ENCODE measurements at places on chromosomes 7 and 10. TPM values are rescaled to one million over a fixed set of nuclear protein-coding genes. Genes with fewer than 3 reads are reported as not detected.

Gene SLC13A1
- polyA plus RNA-seq: 0.02 TPM

DNA sequence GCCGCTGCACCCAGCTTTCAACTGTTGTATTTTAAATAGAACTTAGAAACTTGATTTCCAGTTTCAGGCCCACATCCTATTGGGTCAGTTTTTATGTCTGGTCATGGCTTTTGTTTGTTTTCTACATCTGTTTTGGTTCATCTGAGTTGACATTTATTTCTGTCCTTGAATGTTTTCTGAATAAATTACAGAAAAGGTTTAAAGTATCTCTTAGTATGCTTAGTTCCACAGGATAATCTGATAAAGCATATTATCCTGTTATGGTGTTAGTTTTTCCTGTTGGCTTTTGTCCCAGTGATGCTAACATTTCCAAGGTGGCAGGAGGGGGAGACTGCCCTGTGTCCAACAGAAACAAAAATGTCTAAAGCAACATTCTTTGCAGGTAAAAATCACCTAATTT is 733.2 kb downstream of the INHBA start:
- no peak for DNase-seq

Gene PRTFDC1
- 6.1 TPM for polyA plus RNA-seq

DNA sequence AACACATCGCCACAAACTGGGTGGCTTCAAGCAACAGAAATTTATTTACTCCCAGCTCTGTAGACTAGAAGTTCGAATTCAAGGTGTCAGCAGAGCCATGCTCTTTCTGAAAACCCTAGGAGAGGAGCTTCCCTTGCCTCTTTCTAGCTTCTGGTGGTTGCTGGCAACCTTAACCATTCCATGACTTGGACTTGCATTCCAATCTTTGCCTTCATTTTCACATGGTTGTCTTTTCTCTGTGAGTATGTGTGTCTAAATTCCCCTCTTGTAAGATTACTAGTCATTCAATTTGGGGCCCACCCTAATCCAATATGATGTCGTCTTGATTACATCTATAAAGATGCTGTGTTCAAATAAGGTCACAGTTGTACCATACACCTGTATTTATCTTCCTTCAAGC is 65.9 kb upstream of the PRKG1 start:
- DNase-seq: no peak

Gene PRPS1L1
- polyA plus RNA-seq: not detected

GRCh38 chr7:45053941-45054340 is 34.8 kb downstream of the NACAD start:
- DNase-seq: no peak

Gene MARVELD1
- polyA plus RNA-seq: 14.2 TPM

Gene ANKRD26
- polyA plus RNA-seq: 9.3 TPM

GRCh38 chr7:91434836-91435235 is 170.6 kb downstream of the FZD1 start:
- DNase-seq: no peak

DNA sequence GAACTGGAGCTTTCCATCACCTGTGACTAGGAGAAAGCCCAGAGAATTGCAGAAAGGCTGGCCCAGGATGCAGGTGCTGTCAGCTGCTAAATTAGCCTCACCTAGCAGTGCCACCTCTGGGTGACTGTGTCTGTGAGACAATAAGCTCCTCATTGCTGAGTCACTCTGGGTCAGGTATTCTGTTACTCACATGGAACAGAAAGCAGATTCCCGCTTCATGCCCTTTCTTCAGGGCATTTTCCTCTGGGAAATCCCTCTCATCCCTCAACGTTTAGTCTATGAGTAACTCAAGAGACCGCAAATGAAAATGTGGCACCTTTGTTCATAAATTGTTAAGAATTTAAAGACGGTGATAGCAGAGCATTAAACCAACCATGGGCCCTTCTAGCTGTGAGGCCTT is 184.0 kb downstream of the ADAM12 start:
- DNase-seq: no peak

DNA sequence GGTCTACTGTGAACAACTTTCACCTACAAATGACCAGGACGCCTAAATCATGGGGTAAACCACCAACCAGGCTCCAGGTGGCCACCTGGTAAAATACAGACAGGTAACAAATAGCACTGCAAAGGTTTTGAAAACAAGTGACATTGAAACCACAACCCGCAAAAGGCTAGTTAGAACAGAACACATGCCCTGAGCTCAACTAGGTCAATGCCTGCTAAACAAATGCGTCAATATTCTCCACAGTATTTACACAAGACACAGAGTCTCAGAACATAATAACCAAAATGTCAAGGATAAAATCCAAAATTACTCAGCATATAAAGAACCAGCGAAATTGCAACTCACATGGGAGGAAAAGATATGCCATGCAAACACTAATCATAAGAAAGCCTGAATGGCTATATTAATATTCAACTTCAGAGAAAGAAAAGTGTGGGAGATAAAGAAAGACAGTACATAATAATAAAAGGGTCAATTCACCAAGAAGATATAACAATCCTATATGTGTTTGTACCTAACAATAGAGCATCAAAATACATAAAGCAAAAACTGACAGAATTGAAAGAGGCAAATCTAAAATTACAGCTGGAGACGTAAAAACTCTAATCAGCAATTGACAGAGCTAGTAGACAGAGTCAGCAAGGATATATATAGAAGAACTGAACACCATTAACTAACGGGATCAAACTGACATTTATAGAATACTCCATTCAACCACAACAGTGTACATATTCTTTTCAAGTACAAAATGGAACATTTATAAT is 47.6 kb downstream of the SMURF1 start:
- no peak for DNase-seq

DNA sequence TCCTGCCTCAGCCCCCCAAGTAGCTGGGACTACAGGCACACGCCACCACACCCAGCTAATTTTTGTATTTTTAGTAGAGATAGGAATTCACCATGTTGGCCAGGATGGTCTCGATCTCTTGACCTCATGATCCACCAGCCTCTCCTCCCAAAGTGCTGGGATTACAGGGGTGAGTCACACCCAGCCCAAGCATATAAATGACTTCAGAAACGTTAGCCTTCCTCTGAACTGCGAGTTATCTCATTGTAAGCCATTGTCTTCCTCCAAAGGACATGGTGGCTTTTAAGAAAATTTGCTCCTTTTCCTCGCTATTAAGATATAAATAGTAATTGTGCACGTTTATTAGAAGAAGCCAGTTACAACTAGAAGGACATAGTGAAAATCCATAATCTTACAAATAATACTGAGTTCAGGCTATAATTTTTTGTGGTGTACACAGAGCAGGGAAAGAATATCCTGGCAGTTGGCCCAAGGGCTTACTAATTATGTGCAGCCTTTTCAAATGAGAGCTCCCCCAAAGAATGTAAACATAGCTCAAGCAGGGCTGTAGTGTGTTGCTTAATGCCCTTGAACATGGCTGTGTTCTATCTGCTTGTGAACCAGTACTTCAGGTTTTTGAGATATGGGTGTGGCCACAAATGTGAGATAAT is 495.8 kb downstream of the PARD3 start:
- no peak for DNase-seq

Gene HDAC9
- 4.8 TPM for polyA plus RNA-seq

Gene MICU1
- polyA plus RNA-seq: 25.9 TPM

Gene AGAP9
- 19.1 TPM for polyA plus RNA-seq

DNA sequence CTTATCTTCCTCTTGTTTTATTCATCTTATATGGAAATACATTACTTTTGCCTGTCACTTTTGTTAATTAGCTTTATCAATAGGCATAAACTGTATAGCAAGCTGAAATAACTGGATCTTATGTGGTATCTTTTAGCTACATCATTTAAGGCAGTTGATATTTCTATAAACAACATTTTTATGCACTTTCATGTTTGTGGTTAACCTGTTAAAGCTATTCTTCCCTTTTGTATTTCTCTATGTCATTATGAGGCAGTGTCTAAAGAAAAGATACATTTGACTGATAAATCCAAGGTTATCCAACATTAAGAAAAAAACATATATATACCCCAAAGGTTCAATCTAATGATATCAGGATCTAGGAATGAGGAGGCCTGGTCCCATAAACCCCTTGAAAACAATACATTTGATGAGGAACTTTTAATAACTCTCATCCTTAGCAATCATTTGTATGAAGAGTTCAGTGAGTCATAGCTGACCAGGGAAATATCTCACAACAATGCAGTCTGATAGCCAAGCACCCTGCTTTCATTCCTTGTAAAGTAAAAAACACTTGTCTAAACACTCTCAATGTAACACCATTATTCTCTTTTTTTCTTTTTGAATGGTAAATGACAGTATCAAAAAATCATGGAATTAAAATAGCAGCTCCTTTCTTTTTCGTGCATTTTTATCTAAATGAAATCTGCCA is 300.9 kb downstream of the NEBL start:
- no peak for DNase-seq

Gene PKD1L1
- polyA plus RNA-seq: 0.78 TPM

- no peak for DNase-seq
Observed at GRCh38 chr10:46218921-46219320, 67.9 kb upstream of the ANTXRL start.

- no peak for DNase-seq
Observed at GRCh38 chr7:139588632-139589031, 65.1 kb downstream of the CLEC2L start.

- no peak for DNase-seq
Observed at GRCh38 chr7:99433158-99433557, 5.4 kb downstream of the PTCD1 start.

GRCh38 chr10:61899069-61899531 is 2.4 kb upstream of the ARID5B start:
- DNase-seq: no peak

- DNase-seq: no peak
Observed at GRCh38 chr10:90614631-90615030, 243.2 kb downstream of the HTR7 start.

GRCh38 chr10:52890281-52890680 is 117.7 kb upstream of the MBL2 start:
- no peak for DNase-seq

- DNase-seq: no peak
Observed at GRCh38 chr10:103769176-103769575, 86.2 kb downstream of the SH3PXD2A start.

DNA sequence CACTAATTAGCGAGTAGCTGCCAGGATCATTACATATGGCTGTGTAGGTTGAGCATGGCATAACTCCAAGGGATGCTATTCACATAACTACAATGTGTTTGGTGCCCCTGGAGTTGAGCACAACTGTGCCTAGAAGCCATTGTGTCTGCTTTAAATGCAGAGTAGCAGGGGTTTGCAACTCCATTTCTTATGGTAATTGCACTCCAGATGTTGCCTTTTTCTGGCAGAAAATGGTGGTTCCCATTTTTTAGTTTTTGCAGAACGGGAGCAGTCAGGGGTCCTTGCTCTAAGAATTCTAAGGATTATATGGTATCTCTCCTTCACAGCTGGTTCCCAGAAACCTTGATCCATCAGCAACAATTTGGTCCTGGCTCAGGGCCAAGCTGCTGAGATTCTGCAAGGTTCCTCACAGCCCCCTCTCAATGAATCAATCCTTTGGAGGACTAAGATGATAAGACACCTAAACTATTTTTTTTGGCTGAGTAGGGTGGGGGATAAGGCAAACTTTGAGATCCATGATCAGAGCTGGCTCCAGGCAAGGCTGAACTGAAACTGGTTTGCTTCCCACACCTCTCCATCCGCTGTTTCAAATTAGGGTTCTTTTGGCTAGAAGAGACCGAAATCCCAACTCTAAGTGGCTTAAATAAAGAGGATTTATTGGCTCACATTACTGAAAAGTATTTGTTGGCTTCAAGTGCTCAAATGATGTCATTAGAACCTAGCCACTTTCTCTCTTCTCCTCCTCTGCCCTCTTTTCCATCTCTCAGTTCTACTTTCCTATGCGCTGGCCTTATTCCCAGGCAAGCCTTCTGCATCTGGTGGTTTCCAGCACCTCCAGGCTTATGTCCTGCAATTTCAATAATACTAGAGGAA is 97.5 kb upstream of the CCDC6 start:
- DNase-seq: no peak

DNA sequence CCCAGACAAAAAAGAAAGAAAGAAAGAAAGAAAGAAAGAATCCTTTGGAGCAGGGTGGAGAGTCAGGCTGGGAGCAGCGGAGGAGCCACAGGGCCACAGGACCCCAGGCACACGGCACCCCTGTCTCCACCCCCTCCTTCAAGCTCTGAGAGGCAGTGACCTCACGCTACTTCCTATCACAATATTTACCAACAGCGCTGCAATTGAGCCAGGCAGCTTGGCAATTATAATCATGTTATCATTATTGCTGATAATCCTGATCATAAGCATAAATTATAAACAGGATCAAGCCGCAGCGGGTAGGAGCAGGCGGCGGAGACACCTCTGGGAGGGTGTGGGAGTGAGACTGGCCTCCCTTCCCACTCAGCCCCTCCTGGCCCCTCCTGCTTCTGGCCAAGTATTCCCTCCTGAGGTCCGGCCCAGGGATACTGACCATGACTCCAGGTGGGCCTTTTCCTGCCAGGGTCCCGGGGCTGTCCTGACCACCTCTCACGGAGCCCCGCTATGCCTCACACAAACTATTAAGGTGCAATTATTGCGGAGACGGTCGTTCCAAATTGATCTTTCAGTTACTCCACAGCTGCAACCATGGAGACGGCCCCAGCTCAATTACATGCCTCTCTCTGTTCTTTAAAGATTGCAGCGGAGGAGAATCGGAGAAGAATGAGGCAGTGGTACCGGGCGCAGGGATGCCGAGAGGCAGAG is 10.0 kb upstream of the GTF2IRD1 start:
- no peak for DNase-seq

DNA sequence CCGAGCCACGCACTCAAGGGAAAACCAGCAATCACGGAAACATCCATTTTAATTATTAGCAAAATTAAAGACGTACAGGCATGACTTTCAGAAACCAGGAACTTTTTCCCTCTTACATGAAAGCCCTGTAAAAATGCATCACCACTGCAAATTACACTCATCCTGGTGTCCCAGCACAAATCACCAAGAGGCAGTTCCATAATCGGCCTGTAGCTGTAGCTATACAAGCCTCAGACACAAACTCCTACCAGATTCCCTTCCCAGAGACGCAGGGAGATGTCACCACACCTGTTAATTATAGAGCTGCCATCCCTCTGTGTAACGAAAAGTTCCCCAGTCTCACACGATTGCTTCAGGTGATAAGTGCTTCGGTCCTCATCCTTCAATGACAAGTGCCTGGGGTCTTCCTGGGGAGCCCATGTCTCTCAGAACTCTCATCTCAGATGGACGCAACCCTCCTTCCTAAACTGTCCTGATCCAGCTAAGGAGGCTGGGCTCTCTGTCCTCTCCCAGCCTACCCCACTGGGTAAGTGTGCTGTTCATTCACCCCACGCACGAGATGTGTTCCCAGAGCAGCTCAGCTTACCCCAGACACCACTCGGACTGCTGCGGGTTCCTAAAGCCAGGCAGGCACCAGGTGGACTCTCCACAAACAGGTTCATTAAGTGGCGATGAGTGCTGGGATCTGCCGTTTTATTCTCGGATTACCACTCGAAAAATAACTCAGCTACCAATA is 5.9 kb downstream of the FGFR2 start:
- DNase-seq: no peak

- DNase-seq: no peak
Observed at GRCh38 chr7:42372479-42372878, 135.5 kb upstream of the GLI3 start.

Gene PBLD
- 2.5 TPM for polyA plus RNA-seq

- no peak for DNase-seq
Observed at GRCh38 chr7:54833001-54833467, 74.0 kb upstream of the SEC61G start.
